ENCODE measurements at places on chromosomes 4 and X. TPM values are rescaled to one million over a fixed set of nuclear protein-coding genes. Genes with fewer than 3 reads are reported as not detected.

DNA sequence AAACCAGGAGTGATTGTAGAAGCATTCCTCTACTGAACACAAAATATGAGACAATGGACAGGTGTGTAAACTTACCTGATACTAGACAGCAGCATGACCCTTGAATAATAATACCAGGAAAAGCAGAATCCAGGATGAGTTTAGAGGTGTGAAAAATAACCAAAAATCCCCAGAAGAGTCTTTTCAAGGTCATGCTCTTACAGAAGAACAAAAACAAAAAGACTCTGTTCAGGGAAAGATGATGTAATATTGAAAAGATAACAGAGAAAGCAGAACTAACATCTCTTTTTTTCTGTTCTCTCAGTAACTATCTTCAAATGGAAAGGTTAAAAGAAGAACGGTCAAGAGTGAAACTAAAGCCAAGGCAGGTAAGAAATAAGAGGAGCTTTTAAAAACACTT lies 14.0 kb upstream of the ARHGAP10 start:
- DNase-seq = no peak

- DNase-seq = peak; percentile 36
Observed at GRCh38 chrX:130393451-130394074, 8.1 kb upstream of the GPR119 start.

GRCh38 chrX:155231163-155231562 lies 14.9 kb downstream of the VBP1 start:
- no peak for DNase-seq

DNA sequence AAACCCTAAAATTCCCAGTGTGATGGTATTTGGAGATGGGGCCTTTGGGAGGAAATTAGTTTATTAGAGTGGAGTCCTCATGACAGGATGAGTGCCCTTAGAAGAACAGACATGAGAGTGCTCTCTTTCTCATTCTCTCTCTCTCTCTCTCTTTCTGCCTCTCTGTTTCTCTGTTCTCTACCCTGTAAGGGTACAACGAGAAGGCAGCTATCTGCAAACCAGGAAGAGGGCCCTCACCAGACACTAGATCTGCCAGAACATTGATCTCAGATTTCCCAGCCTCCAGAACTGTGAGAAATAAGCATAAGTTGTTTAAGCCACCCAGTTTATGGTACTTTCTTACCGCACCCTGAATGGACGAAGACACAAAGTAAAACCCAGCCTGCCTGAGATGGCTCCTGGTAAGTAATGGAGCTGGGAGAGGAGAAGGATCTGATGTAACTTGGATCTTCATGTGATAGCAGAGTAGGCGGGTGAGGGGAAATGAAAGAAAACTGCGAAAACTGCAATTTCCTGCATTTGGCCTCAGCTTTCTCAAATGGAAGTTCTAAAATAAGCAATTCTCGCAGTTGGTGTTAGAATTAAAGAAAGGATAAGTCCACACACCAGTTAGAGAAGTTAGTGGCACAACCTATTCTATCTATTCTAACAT lies 8.7 kb upstream of the CDS1 start:
- DNase-seq = no peak

DNA sequence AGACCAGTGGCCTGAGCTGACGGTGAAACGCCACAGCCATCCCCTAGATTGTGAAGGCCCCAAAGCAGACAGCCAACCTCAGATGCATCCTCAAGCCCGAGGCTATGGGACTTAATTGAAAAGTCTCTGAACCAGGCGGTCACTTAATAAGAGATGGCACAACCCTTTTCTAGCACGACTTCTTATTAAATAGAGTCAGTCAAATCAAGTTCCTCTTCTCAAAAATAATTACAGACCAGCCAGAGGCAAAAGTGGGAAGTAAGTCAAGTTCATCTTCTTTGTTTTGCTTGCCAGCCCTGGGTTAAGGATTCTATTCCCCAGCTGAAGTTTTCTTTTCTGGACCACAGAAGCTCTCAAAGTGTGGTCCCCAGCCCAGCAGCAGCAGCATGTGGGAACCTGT lies 9.7 kb upstream of the SH3KBP1 start:
- no peak for DNase-seq

KLB gene
- total RNA-seq = not detected

DNA sequence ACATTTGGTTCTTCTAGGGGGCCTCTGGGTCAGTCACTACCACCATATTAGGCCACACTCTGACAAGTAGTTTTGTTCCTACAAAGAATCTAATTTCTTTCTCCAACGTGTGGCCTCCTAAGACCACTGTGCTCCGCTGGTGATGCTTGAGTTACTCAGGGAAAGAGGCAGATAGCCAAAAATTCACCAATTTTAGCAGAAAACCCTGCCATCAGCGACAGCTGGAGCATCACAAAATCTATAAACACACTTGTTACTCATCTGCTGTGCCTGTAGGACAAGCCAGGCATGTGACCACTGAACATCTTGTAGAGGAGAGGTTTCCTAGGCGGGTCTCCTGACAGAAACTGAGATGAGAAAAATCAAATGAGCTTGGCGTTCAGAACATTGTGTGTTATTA lies 105.4 kb downstream of the SYNPO2 start:
- no peak for DNase-seq

CC2D2A gene
- total RNA-seq = 26.2 TPM

PCDH10 gene
- total RNA-seq = 3.8 TPM

- no peak for DNase-seq
Observed at GRCh38 chr4:525660-526059, 26.6 kb downstream of the PIGG start.

GRCh38 chrX:1449823-1450149 lies 2.9 kb downstream of the ASMTL start:
- no peak for DNase-seq

- DNase-seq = no peak
Observed at GRCh38 chr4:183830438-183830985, 74.6 kb upstream of the STOX2 start.

GRCh38 chr4:1451106-1451751 lies 45.0 kb upstream of the NKX1-1 start:
- DNase-seq = no peak

SLIT2 gene
- total RNA-seq = 22.1 TPM

SMR3B gene
- total RNA-seq = not detected

TMEM150C gene
- total RNA-seq = 8.9 TPM

DNA sequence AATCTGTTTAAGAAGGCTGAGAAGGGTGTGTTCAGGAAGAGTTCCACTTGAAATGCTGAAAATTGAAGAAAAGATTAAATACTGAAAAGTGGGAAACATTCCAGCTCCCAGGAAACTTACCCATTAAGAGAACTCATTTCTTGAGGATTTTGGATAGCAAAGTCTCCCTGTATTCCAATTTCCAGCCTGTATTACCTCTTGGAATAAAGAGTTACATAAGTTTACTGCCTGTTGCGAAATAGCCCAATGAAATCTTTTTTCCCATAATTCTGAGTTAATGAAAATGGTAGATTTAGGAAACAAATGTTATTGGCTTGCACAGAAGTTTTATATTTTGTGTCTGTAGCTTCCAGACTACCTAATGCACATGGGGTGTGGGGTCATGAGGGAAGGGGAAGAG lies 12.0 kb downstream of the NHSL2 start:
- no peak for DNase-seq

DNA sequence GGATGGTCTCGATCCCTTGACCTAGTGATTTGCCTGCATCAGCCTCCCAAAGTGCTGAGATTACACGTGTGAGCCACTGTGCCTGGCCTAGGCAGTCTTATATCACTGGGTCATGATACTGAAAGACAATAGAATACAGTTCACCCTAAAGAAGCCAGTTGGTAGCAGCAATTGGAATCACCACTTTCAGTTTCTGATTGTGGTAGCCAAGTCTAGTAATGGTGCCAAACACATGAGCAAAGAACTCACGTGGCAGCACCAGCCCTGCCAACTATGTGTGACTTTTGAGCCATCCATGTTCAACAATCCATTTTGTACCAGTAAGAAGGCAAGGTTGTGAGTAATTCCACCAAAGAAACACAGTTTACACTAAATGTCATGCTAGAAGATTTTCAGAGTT lies 548.4 kb downstream of the KLHL13 start:
- DNase-seq = no peak

FANCB gene
- total RNA-seq = 19.5 TPM

PWWP3B gene
- 1.0 TPM for total RNA-seq

CXCL10 gene
- not detected for total RNA-seq

DNA sequence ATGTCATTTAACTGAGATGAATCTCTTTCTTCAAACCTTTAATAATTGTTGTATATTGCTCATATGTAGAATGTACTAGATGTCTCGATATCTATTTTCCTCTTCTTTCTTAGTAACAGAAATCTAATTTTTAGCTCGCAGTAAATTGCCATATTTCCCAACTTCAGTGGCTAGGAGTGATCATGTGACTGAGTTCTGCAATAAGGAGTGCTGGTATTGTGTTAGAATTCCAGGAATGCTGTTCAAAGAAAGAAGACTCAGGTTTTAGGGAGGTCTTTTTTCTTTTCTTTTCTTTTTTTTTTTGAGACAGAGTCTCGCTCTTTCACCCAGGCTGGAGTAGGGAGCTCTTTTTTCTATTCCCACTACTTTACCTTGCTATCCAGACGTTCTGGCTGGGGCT lies 81.7 kb downstream of the SLC10A7 start:
- no peak for DNase-seq

DNA sequence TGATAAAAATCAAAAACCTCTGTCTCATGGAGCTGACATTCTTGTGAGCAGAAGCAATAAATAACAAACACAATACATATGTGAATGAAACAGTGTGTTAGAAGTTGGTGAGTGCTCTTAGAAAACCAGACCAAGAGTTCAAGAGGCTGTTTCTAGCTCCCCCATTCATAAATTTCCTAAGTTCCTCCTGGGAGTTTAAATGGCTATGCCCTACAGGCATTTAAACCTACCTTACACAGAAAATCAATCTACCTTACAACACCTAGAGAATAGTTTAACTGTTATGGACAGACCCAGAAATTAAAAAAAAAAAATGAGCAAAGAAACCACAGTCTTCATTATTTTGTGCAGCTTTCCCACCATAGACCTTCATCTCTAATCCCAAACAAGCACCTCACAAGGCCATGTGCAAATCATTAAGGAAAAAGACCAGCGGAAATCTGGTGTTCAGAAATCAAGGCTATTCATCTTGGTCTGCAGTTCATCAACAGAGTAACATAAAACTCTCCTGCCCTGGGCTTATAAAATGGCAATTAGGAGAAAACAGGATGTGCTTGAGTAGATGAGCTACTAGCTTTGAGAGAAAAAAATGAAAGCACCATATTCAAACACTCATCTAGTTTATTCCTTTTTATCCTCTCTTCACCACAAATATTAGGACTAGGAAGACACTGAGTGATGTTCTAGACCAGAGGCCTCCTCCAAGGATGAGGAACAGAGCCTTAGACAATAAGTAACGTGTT lies 147.2 kb downstream of the SHROOM3 start:
- DNase-seq = no peak

CSAG2 gene
- not detected for total RNA-seq

NAA10 gene
- 124 TPM for total RNA-seq

- DNase-seq = no peak
Observed at GRCh38 chr4:145876531-145877180, 62.0 kb downstream of the ZNF827 start.

DNA sequence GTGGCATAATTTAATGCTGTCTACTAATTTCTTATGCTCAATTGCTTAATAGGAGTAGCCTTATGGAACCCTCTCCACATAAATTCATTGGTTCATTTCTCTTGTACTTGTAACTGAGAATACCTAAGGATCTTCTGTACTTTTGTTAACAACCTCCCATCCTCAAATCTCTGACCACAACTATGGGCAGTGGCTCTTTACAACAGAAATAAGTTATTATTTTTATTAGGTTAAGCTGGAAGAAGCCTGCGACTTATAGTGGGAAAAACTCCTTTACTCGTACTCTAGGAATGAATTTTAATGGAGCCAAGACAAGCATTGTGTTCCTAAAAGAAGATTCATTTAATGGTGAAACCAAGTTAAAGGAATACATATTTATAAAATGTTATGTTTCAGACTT lies 337.1 kb upstream of the CTSO start:
- no peak for DNase-seq

TMPRSS11D gene
- not detected for total RNA-seq

GRCh38 chr4:155403886-155404285 lies 27.1 kb upstream of the MAP9 start:
- no peak for DNase-seq

- no peak for DNase-seq
Observed at GRCh38 chr4:114028071-114028470, 48.6 kb upstream of the ARSJ start.

DNA sequence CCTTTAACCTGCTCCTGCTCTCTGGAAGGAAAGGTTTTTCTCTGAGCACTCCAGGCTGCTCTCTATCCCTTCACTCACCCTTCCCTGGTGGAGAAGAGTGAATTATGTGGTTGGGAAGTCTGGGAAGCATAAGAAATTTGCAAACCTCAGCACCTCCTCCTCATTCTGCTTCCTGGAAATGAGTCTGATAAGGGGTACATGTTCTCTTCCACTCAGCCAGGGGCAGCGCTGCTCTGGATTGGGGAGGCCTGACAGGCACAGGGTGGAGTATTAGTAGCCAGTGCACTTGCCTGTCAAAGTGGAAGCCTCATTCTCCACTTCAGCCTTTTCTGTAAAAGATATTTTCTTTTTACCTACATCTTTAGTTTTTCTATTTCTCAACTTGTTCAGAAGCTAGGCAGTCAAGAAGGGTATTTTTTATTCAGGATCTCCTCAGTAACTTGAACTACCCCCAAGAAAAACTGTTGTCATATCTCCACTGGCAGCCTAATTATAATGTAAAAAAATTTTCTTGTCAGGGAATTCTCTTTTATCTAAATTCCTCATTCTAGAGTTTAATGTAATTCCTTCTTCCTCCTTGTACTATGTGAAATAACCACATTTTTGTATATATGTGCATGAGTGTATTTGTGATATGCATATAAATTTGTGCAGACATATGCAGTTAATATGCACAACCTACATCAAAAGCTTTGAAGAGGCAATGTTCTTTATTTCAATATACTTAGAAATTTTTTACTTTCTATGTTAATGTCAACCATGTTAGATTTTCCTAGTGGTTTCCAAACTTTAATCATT lies 15.3 kb downstream of the ADAMTS3 start:
- DNase-seq = no peak

DNA sequence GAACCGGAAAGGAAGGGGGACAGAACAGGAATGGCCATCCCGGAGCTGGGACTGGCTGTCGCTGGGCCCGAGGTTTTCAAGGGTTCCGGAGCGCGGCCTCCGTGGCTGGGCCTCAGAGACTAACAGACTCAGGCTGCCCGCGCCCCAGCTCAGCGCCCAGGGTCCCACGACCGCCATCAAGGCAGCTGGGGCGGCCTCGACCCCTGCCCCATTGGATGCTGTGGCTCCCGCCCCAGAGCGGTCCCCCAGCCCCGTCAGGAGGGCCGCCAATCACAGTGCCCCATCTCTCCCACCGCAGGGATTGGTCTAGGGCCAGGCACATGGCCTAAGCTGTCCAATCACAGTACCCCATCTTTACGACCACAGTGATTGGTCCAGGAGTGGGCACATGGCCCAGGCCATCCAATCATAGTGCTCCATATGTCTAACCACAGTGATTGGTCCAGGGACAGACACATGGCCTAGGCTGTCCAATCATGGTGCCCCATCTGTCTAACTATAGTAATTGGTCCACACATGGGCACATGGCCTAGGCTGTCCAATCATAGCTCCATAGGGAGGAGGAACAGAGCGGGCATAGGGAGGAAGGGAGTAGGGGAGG lies 105.3 kb upstream of the NKX1-1 start:
- DNase-seq = no peak

ZAR1 gene
- total RNA-seq = 0.27 TPM

ARAP2 gene
- 0.93 TPM for total RNA-seq

GRCh38 chr4:42482516-42483327 lies 85.4 kb downstream of the SHISA3 start:
- no peak for DNase-seq

ATP2B3 gene
- 0.05 TPM for total RNA-seq

GRCh38 chrX:94744786-94745185 lies 1070.8 kb downstream of the FAM133A start:
- no peak for DNase-seq

Data from neural crest cell (in vitro differentiated cells).